ENCODE measurements at places on chromosomes 3 and 15. TPM values are rescaled to one million over a fixed set of nuclear protein-coding genes. Genes with fewer than 3 reads are reported as not detected.

GABRA5 gene
- total RNA-seq: not detected

PLA1A gene
- total RNA-seq: not detected

SUSD5 gene
- total RNA-seq: not detected

ATP8B4 gene
- 6.8 TPM for total RNA-seq

DLL4 gene
- total RNA-seq: not detected

GABRG3 gene
- total RNA-seq: not detected

LSAMP gene
- total RNA-seq: not detected

SLC22A13 gene
- 0.37 TPM for total RNA-seq

SNURF gene
- 7.3 TPM for total RNA-seq

GRAMD1C gene
- 0.29 TPM for total RNA-seq

LIPH gene
- total RNA-seq: not detected

FANCD2OS gene
- total RNA-seq: not detected

SYNPR gene
- not detected for total RNA-seq

LRRC31 gene
- total RNA-seq: not detected
